ENCODE measurements at places on chromosomes 12 and 14.

DNA sequence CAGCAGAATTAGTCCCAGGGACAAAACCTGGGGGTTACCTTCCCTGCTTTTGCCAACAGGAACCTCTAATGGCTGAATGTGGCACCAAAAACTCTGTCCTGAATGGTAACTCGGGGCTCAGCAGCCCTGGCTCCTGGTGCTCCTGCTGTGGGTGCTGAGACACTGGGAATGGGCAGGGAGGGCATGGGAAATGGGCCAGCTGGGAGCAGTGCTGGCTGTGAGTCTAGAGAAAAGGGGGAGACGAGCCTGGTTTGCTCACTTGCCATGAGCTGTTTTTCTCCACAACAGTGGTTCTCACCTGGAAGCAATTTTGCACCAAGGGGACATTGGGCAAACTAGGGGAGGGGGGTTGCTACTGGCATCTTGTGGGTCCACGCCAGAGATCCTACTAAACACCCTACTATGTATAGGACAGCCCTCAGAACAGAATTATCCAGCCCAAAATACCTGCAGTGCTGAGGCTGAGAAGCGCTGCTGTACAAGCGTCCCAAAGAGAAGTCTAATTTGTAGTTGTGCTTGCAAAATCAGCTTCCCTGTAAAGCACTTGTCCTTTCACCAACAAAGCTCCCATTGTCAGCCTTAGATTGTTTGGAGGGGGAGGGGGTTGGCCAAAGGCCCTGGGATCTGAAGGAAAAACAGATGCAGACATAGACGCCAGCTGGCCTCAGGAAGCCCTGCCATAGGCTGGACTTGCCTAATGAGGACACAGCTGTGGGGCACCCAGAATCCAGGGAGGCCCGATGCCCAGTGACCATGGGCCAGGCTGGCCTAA lies 3.6 kb downstream of the LRRC74A start:
- DNase-seq = no peak

DNA sequence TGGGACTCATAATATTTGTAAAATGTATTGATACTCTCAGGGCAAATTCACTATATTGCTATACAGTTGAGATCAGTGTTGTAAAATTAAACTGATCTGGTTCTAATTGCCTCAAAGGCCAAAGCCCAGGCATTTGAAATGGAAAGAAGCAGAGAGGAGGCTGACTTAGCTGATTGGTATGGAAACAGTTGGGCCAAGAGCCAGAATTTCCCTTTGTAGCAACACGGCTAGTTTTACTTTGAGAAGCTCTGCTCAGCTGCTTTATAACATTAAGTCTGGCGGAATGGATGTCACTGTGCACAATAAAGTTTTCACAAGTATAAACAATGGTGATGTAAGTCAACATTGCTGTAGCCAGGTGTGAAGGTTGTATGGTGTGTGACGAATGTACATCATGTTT lies 186.4 kb downstream of the MSRB3 start:
- DNase-seq = peak; percentile 75

DNA sequence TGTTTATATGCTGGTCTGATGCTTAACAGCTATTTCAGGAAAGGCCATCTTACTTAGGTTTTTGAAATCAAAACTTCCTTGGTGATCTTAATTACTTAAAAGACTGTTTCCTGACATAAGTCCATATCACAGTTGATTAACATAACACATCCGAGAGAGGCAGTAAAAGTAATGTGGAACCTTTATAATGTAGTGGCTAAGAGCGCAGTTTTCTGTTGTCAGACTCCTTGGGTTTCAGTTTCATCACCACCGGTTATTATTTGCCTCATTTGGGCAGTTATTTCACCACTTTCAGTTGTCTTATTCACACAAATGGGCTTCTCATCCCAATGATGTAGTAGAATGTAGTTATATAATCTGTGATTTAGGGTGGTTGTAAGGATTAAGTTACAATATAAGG lies 30.9 kb downstream of the TBC1D15 start:
- DNase-seq = no peak

DNA sequence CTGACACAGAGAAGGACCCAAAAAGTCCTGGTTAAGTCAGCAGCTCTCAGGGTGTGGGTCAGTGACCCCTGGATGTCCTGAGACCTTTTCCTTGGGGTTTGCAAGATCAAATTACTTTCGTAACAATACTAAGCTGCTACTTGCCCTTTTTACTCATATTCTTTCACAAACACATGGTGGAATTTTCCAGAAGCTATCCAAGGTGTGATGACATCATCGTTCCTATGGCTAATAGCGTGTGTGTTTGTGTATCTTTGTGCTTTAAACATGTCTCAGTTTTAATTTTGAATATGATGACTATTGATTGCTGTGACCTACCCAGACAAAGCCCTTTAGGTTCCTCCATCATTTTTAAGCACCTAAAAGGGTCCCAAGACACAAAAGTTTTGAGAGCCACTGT lies 176.2 kb downstream of the PHETA1 start:
- DNase-seq = no peak
